Hematopoietic multipotent progenitor cell (in vitro differentiated cells): ENCODE measurements at places on chromosomes 7 and 10. TPM values are rescaled to one million over a fixed set of nuclear protein-coding genes. Genes with fewer than 3 reads are reported as not detected.

Gene ARHGEF35
- total RNA-seq: 0.54 TPM

Gene CLDN12
- total RNA-seq: 11.0 TPM

Gene MMRN2
- 0.27 TPM for total RNA-seq

Gene PNLIPRP2
- not detected for total RNA-seq

Gene VWA2
- 13.7 TPM for total RNA-seq

Gene GPR15LG
- not detected for total RNA-seq

Gene AP4M1
- total RNA-seq: 24.8 TPM
